GM19239 (cell line): ENCODE measurements at places on chromosomes 11 and 22.

- no peak for DNase-seq
Measured at GRCh38 chr22:47678048-47678447, 915.6 kb downstream of the TBC1D22A start.

GRCh38 chr11:111581341-111581740, 20.9 kb upstream of the SIK2 start:
- DNase-seq, result no peak

DNA sequence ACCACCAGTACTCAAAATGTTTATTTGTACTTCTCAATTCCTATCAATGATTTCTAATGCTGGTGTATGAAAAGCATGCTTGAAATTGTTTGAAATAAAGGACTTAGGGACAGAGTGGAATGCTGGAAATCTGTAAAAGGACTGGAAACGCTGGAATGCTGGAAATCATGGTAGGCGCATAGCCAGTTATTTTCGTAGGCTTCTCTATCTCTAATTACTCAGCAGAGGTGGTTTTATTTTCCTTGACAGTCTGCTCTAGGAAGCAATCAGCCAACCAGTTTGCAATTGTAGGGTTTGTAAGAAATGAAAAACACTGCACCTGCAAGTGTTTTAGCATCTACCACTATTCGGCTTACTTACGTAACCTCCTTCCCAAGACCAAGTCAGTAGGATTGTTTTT, 788 bp downstream of the LIN7C start:
- DNase-seq, result no peak

- no peak for DNase-seq
Measured at GRCh38 chr11:26703411-26704191, 18.3 kb downstream of the SLC5A12 start.

DNA sequence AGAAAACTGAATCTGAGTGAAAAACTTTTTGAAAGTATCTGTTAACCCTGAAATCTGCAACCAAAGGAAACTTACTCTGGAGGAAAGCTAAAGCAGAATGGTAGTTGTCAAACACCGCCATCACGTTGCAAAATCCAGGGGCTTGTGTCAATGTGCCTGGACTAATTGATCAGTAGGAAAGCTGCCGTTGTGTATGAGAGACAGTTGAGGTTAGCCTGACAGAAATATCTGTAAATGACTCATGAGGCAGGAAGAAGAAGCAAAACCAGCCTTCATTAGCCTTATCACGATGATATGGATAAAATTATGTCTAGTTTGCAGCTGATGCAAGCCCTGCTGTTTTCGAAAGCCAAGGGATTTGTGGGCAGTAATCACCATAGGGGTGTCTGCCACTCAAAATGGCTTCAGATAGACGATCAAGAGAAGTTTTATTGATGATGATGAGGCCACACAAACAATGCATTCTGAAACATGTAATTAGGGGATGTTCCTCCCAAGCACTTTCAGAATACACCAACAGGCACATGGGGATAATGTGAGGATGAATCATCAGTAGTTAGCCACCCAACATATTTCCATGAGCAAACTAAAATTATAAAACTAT, 8.9 kb downstream of the SCGB1A1 start:
- DNase-seq, result no peak

DNA sequence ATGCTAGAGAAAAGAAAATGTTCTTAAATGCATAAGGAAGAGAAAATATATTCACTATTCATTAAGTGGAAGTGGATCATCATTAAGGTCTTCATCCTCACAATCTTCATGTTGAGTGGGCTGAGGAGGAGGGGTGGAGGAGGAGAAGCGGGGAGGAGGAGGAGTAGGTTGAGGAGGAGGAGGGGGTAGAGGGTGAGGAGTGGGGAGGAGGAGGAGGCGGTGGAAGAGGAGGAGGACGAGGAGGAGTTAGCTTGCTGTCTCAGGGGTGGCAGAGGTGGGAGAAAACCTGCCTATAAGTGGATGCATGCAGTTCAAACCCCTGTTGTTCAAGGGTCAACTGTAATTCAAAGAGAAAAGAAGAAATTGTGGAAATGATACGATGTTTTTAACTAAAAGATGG, 71.6 kb downstream of the MYEOV start:
- no peak for DNase-seq

DNA sequence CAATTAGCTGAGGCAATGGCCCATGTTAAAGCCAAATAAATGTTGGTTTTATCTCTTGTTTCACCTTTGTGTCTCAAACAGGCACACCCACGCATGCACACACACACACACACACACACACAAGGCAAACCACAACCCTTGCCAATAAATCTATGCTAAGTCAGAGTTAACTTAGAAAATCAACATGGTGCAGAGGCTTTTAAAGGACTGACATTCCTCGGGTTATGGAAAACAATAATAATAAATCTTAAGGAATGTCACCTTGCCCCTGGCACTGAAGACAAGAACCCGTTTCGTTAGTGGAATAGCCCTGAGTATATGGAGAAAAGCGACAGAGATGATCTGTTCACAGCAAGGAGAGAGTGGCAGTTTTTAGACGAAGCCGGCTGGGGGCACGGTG, 326.3 kb downstream of the NTM start:
- DNase-seq, result no peak

DNA sequence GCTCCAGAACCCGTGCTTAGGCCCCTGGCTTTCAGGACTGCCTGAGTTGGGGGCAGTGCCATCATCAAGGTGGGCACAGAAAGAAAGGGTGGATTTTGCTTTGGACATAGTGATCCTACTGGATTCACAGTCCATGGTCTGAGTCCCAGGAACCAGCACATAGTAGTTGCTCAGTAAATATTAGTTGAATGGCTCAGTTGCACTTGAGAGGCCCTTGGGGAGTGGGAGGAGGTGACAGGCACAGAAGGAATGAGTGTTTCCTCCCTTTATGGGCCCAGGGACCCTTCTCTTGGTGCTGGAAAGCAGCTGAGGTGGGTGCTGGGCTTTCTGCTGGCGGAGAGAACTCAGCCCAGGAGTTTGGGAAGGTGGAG, 16.6 kb downstream of the ARHGEF17 start:
- DNase-seq, result no peak

GRCh38 chr22:37808294-37808657, 542 bp downstream of the GCAT start:
- DNase-seq, result no peak

- DNase-seq, result no peak
Measured at GRCh38 chr11:44622190-44622650, 56.8 kb downstream of the CD82 start.

- no peak for DNase-seq
Measured at GRCh38 chr11:133747409-133747808, 97.9 kb downstream of the SPATA19 start.

DNA sequence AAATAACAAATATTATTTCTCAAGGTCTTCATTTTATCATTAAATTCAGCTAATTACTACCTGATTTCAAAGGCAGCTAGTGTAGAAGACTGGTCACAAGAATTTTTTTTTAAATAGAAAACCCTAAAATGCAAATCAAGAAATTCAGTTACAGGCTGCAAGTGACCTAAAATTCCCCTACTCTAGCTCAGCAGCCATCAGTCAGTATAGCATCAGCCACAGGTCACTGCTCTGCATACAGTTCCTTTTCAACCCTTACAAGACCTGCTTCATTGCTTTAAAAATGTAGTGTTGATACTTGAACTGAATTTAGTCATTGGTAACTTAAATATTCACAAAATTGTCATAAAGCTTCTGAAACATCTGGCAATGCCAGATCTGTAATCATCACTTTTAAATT, 9.5 kb upstream of the B3GNT6 start:
- no peak for DNase-seq

DNA sequence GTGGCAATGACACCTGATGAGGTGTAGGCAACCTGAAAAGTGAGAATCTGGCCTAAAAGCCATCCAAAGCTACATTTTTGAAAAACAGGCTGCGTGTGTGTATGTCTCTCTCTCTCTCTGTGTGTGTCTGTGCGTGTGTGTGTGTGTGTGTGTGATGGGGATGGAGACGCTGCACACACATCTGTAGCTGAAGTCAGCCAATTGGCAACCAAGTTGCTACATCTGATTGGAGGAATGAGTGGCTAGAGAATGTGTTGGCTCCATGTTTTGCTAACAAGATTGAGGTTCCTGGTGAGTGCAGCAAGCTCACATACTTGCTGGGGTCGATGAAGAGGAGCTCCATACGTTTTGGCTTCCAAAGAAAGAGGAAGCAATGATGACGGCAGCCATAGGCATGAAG, 311.4 kb upstream of the NCAM1 start:
- no peak for DNase-seq

GRCh38 chr11:102553835-102554282, 23.3 kb upstream of the MMP7 start:
- no peak for DNase-seq

DNA sequence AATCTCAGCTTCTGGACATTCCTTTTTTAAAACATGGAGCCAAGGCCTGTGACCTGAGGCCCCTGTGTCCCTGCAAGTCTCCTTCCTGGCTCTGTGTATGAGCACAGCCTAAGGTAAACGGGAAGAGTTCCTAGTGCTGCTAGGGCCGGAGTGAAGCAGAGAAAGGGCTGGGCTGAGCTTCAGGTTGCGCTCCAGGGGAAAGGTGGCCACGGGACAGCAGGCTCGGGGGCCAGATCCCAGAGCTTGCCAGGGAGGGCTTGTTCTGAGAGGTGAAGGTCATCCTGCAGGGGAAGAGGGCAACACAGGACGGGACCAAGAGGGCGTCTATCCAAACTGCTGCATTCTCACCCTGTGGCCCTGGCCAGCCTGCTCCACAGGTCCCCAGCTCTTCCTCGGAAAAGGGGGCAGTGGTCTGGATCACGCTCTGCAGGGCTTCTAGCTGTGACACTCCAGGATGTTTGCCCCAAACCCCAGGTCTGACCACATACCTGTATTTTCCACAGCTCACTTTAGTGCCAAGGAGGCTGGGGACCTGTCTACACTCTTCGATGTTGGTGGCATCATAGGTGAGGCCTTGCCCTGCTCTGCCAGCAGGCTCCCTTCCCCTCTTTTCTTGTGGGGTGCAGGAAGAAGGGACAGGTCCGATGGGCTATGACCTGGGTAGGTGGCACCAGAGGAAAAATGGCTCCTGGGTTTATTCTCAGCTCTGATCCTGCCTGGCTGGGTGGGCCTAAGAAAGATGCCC, 20.4 kb downstream of the SLC37A2 start:
- DNase-seq, result no peak

- DNase-seq, result no peak
Measured at GRCh38 chr11:8089791-8090510, 8.9 kb downstream of the TUB start.

- DNase-seq, result no peak
Measured at GRCh38 chr22:45971408-45972028, 5.4 kb downstream of the WNT7B start.

- no peak for DNase-seq
Measured at GRCh38 chr11:2867722-2868505, 17.7 kb downstream of the CDKN1C start.

DNA sequence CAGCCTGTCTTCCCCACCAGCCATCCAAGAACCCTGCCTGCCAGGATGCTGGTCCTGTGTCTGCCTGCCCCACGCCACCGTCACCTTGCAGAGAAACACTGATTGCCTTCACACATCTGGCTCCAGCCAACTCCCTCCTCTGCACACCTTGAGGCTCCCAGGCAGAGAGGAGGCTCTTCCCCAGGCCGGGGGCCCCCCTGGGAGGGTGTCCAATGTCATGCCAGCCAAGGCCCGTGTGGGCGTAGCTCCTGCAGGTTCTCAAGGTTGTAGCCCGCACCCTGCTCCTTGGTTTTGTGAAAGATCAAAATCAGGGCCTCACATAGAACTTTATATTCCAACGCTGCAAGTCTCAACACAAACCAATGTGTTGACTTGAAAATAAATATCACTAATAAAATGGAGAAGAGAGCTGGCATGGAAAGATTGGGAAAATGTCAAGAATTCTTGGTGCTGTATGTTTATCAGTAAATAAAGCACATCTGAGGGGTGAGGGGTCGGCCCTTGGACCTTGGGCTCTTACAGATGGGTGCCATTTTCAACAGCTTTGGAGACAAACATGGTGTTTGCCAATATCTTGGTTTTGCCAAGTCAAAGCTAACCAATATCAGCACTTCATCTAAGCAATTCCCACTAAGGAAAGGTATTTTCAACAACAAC, 6.7 kb upstream of the PPARA start:
- no peak for DNase-seq

DNA sequence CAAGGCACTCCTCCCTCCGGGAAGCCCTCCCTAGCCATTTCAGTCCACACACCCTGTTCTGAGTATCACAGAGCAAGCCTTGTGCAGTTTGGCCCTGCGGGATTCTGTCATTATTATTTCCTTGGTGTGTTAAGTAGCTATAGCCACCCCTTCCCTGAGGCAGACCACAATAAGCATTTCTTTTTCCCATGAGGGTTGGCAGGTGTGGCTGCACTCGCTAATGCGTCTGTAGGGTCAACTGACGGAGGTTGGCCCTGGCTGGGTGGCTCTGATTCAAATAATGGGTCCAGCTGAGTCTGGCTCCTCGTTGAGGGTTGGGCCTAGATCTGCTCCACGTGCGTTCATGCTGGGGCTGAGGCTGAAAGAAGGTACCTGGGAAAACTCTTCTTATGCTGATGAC, 5.1 kb downstream of the F2 start:
- DNase-seq, result no peak

GRCh38 chr11:290621-291231, 1.8 kb downstream of the PGGHG start:
- DNase-seq, result no peak

GRCh38 chr22:37887584-37888378, 18.3 kb upstream of the MICALL1 start:
- no peak for DNase-seq

GRCh38 chr11:82732734-82733443, 775 bp downstream of the FAM181B start:
- DNase-seq, result no peak

DNA sequence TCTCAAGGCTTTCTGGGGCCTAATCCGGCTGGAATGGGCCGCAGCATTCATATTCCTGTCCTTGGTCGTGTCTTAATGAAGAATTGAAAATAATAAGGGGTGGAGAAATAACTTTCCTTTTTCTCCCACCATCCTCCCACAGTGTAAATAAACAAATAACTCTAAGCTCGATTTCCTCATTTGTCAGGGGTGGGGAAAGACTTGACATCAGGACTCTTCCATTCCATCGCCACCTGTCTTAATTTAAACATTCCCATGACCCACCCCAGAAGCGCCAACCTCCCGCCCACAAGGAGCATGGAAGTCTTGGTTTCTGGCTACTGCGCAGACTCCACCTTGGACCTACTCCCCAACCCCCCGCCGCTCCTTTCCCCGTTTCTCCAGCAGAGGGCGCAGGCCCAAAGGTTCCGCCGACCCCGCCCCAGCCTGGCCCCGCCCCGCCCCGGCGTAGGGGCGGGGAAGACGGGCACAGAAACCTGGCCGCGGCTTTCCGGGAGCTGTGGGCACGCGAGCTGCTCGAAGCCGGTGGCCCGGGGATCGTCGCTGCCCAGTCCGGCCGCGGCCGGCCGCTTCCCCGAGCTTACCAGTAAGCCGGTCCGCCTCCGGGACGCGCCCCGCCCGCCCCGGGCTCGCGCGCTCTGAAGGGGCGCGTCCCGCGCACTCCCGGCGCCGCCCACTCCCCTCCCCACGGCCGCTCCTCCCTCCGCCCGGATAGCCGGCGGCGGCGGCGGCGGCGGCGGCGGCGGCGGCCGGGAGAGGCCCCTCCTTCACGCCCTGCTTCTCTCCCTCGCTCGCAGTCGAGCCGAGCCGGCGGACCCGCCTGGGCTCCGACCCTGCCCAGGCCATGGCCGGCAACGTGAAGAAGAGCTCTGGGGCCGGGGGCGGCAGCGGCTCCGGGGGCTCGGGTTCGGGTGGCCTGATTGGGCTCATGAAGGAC, at the start of gene CBL:
Gene CBL, plus strand, starts transcription at position 766 of the 937 bp plus-strand sequence. Its CDS starts 79 bp downstream, at position 845.
- DNase-seq, result peak; percentile 89
